ENCODE measurements at places on chromosomes 5 and 9.

DNA sequence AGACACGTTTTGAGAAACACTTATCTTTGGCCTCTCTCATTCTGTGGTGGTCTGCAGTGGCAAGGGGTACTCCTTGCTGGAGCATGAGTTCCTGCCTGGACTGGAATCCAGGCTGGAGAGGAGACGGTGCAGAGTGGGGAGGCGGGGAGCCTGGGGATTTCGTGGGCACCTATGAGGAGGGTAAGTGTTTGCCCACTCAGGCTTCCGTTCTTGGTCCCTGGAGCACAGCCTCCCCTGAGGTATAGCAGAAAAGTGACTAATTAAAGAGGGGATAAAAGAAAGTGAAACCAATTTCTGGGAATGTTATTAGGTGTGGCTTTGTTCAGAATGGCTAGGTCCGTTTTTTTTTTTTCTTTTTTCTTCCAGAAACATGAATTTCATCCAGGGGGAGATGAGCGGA is 90.8 kb downstream of the ARHGAP26 start:
- no peak for DNase-seq

DNA sequence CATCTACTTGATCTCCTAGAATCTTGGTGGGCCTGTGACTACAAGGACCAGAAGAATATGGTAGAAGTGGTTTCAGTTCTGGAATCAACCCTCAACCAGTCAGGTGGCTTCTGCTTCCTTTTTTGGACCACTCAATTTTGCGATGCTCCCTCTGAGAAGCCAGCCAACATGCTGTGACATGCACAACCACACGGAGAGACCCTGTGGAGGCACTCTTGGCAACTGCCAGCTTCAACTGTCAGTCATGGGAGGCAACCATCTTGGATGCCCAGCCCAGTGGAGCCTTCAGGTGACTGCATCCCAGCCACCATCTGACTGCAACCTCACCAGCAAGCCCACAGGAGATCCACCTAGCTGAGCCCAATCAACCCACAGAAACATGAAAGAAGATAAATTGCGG is 137.3 kb downstream of the FAM114A2 start:
- no peak for DNase-seq

GRCh38 chr9:129776938-129777768 is 24.3 kb upstream of the PTGES start:
- DNase-seq = no peak

GRCh38 chr5:165079389-165079788 is 1574.0 kb downstream of the MAT2B start:
- no peak for DNase-seq

DNA sequence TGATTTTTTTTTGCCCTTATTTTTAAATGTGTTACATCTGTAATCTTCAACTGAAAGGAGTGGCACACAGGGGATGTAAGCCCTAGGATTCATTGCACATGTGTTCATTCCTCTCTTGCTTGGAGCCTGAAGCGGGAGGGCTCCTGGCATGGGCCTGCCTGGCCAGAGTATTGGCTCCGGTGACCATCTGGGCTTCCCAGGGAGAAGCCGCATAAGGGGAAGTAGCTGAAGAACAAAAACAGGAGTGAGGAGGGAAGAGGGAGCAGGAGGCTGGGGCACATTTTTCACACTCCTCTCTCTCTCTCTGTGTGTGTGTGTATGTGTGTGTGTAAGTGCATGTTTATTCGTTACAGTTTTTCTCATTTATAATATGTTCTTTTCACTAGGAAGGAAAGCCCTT is 269.9 kb downstream of the PRR16 start:
- DNase-seq = no peak

GRCh38 chr9:17019398-17019797 is 115.4 kb upstream of the CNTLN start:
- no peak for DNase-seq

DNA sequence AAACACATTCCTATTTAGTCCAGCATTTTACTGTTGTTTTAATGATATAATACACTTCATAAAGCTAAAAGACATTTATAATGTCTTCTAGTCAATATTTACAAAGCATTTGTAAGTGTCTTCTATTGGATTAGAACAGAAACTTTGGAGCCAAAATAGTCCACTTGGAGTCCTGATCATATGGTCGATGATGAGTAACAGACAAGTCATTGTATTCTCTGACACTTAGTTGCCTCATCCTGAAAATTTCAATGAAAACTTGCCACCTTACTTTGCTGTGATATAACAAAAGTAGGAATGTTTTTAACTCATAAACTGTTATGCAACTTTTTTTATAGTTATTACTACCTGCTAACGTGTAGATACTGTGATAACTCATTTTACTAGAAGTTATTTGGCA is 132.5 kb downstream of the GABRB2 start:
- no peak for DNase-seq

- no peak for DNase-seq
Measured at GRCh38 chr5:65326922-65327321, 154.8 kb downstream of the ADAMTS6 start.

GRCh38 chr9:79395755-79396154 is 176.0 kb upstream of the TLE4 start:
- DNase-seq = no peak

GRCh38 chr5:57262541-57262940 is 88.7 kb downstream of the GPBP1 start:
- no peak for DNase-seq

- DNase-seq = no peak
Measured at GRCh38 chr9:126461029-126461428, 134.4 kb downstream of the MVB12B start.

DNA sequence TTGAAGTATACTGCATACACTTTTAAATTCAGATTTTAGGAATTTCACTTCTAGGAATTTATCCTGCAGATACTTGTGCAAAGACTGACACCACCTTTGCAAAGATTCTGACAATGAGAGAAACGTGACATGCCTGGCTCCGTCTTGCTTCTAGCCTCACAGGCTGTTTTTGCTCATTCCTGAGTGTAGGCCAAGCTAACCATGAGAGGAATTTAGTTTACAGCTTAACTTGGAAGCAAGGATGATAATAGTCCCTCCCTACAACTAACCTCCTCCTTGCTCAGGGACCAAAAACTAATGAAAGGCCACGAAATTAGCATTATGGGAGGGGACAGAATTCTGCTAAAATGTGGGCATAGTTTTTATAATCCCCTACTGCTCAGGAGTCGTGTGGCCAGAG is 31.1 kb downstream of the C5orf22 start:
- no peak for DNase-seq

- no peak for DNase-seq
Measured at GRCh38 chr9:133037775-133038515, 7.1 kb downstream of the GTF3C5 start.

DNA sequence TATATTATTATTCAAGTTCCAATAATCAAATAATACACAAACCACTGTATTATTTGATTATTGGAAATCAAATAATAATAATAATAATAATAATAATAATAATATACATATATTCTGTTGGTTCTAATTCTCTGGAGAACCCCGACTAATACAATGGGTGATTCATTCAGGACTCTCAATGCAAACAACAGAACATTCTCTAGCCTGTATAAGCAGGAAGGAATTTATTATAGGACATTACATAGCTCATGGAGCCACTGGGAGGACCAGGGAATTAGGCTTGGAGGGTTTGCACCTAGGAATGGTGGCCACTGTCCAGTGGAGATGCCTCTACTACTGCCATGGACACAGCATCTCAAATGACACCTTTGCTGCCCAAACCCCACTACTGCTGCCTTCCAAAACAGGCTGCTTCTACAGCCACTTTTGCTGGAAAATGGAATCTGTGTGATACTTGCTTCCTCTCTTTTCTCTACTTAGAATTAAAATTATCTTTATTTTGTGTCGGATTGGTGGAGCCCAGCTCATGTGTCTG is 25.9 kb downstream of the PTGS1 start:
- DNase-seq = no peak

GRCh38 chr9:114898741-114899140 is 31.6 kb downstream of the TNFSF8 start:
- DNase-seq = peak; percentile 66

- DNase-seq = no peak
Measured at GRCh38 chr9:72971411-72971810, 18.6 kb upstream of the ALDH1A1 start.

GRCh38 chr5:104998572-104998971 is 1436.0 kb upstream of the NUDT12 start:
- no peak for DNase-seq

DNA sequence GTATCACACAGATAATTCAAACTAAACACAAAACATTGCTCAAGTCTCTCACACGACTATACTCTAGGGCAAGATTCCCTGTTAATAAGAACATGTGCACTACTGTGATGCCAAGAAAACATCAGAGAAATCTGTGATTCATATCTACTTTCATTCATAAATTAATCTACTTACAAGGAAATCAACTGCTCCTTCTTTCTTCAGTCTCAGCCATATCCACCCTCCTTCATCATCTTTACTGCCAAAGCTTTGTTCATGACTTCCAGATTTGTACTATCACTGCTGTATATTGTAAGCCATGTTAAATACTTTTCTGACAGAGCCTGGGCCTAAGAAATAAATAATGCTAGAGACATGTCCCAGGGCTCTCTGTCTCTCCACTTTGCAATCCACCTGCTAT is 35.1 kb downstream of the CTNNAL1 start:
- DNase-seq = no peak
